ENCODE measurements at places on chromosomes 5 and 9.

GRCh38 chr5:53291528-53291927 lies 182.0 kb upstream of the MOCS2 start:
- no peak for DNase-seq

- DNase-seq, result no peak
Measured at GRCh38 chr9:79632705-79633104, 60.9 kb downstream of the TLE4 start.

GRCh38 chr5:72955143-72955767 lies 586 bp upstream of the FCHO2 start:
- DNase-seq, result no peak

GRCh38 chr5:121976979-121977378 lies 15.2 kb downstream of the SRFBP1 start:
- DNase-seq, result no peak
